ENCODE measurements at places on chromosomes 12 and 14.
A peak's percentile ranks its signal among the peaks of the same experiment; 100 is the strongest.

GRCh38 chr14:64196814-64197411, 97.3 kb downstream of the ESR2 start:
- DNase-seq = no peak

DNA sequence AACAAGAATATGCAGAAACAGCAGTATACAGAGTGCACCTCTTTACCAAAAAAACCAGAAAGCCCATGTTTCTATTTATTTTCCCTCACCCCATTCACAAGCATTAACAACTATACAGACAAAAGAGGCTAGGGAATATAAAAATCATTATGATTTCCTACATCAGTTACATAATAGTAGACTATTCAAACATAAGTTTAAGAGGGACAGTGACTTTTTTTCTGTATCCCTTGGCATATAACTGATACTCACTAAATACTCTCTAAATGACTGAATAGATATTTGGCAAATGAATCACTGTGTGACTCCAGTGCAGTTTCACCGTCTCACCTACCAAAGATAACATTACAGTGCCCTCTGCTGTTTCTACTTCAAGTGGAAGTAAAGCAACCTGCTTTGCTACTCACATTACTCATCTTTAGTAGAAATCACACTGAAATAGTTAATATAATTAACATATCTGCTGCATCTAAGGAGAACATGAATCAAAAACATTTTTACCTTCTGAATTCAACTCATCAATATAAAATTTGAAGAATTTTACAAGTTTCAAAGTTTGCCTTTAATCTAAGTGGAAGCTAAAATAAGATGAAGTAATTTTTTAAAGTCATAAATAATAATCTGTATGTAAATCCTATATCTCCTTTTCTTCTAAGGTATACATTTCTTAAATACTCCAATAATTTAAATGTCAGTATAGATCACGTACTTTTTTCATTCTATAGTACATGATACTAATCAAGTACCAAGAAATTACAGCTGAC, 103.8 kb downstream of the OSBPL8 start:
- peak; percentile 38 for DNase-seq

GRCh38 chr14:94093418-94093817, 12.3 kb downstream of the IFI27L1 start:
- no peak for DNase-seq

DNA sequence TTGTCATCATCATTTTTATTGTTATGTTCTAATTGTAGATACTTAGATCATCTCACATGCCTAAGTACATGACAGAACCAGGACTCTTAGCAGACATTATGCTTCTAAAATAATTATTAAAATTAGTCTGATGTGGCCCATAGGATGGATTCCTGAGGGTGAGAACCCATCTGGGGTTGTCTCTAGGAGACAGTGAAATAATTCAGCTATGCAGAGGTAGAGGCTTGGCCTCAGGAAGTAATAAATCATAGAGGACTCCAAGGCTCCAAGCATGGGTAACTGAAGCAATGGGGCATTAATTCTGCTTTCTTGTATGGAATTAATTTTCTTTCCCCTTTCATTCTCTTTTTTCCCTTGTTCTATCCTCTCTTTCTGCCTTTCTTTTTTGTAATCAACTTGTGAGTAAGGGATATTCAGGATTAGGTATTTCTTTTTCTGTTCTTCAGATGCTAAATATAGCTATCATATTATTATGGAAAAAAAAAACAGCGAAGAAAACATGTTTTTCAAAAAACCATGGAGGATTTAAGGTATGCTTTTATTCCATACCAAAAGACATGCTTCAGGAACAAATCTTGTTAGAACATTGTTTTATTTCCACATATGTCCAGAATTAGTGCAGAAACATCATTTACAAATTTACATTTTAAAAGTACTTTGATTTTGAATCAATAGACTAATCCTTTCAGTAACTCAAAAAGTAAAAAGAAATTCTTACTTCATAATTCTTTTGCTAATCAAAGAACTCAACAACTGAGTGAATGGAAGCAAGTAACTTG, 263.2 kb downstream of the TRHDE start:
- no peak for DNase-seq

DNA sequence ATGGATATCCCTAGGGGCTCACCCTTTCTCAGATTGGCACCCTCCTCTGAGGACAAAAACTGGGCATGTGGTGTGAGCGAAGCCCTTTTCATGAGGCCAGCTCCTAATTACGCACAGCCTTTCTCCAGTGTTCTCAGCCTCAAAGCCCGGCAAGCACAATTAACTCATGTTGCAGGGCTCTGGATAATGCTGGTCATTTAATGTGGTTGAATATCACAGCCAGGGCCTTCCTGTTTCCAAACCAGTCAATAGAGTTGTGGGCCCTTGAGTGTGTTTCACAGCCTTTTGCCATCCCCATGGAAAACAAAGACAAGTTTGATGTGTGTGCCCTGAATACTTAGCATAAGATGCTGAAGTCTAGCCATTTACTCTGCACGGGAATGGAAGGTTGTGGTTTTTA, 114.2 kb upstream of the ARHGAP5 start:
- no peak for DNase-seq

- DNase-seq = no peak
These were observed 15.8 kb upstream of the CELA1 start for GRCh38 chr12:51362307-51362706.

DNA sequence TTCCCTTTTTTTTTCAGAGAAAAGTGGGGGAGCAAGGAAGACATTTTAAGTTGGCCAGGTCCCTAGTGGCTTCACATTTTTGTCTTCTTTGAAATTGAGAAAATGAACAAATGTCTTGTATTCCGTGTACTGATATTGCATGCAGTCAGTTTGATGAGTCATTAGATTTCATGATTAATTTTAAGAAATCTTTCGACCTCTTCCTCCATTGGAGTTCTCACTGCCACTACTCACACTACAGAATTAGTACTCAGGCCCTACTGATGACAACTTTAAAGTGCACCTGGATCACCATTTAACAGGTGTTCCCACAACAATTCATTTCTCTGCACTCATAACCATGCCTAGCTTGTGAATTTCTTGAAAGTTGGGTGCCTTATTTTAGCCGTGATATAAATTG, 50.5 kb downstream of the SAMD4A start:
- no peak for DNase-seq

- no peak for DNase-seq
These were observed 82.0 kb downstream of the BTG1 start for GRCh38 chr12:92063641-92064040.

DNA sequence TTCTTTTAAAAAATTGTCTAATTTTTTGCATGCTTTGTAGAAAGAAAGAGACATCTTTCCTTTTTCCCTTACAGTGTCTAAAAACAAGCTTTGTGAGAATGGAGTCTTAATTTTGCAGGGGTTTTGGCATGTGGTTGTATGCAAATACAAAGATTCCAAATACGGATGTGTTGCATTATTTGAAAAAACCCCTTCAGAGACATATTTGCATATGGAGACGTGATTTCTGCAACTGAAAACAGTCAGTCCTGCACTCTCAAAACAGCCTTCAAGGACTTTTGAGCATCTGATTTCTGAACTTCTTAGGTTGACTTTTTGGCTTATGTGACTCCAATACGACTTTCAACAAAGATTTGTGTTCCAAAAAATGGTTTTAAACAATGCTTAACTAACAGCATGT, 7.8 kb downstream of the IRAK3 start:
- DNase-seq = no peak

DNA sequence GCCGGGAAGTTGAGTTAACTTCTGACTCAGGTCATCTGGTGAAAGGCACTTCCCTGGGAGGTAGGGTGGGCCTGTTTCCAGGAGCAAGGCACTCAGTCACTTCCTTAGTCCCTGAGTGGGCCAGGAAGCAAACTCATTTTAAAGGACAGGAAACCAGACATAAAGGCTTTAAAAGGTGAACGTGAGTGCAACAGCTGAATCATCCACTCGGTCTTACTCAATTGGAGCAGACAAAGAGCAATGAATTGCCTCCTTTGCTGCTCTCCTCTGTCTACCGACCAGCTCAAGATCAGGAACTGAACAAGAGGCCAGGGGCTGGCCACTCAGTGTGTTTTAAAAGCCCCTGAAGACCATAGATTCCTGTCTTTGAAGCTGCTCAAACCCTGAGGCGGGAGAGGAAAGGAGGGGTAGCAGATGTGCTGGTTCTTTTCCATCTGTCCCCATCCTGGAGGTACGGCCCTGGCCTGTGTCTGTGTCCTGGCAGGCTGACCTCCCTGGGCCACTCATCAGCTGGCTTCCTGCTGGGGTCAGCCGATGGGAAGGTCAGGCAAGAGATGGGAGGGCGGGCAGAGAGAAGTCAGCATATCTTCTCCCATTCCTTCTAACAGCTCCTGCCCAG, 148.9 kb downstream of the PPM1H start:
- DNase-seq = no peak

DNA sequence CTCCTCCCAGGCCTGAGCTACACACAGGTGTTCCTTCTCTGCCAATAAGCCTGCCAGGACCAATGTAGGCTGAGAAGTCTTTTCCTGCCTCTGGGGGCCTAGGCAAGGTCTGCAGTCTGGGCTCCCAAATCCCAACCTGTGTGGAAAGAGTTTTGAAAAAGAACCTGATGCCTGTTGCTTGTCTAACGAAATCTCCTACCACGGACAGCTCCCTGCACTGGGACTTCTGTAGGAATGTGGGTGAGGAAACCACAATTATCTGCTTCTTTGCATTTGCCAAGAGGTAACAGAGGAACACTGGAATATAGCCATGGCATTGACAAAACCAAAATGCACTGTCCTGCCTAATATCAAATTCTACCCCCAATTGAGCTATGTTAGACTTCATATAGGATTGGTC, 877.0 kb upstream of the TMEM132C start:
- DNase-seq = no peak

- no peak for DNase-seq
These were observed 341 bp downstream of the ZNF10 start for GRCh38 chr12:133130808-133131128.

- no peak for DNase-seq
These were observed 35.0 kb upstream of the FUT8 start for GRCh38 chr14:65377576-65377975.

GRCh38 chr14:100880271-100881101, 23.0 kb downstream of the RTL1 start:
- no peak for DNase-seq

- DNase-seq = no peak
These were observed 857.0 kb downstream of the DIO2 start for GRCh38 chr14:79354336-79354735.

- DNase-seq = no peak
These were observed 2.8 kb downstream of the PIANP start for GRCh38 chr12:6697584-6698351.

DNA sequence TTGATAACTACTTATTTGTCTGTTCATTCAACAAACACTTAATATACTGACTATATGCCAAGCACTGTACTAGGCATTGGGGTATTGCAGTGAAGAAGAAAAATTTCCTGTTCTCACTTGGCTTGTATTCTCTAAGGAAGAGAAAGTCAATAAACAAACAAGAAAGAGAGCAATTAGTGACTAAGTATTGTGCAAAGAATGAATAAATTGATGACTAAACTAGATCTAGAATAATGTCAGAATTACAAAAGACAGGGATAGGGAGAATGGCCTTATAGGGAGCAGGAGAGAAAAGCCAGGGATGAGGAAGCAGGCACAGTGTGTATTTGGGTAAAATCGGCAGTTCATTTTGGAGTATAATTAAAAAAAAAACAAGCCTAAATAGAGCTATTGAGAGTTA, 4.2 kb upstream of the LIN7A start:
- no peak for DNase-seq

GRCh38 chr12:124233846-124234640, 60.9 kb upstream of the RFLNA start:
- no peak for DNase-seq

GRCh38 chr14:92121207-92121669, 268 bp downstream of the NDUFB1 start:
- no peak for DNase-seq

- no peak for DNase-seq
These were observed 3.5 kb downstream of the MED13L start for GRCh38 chr12:116273813-116274550.

DNA sequence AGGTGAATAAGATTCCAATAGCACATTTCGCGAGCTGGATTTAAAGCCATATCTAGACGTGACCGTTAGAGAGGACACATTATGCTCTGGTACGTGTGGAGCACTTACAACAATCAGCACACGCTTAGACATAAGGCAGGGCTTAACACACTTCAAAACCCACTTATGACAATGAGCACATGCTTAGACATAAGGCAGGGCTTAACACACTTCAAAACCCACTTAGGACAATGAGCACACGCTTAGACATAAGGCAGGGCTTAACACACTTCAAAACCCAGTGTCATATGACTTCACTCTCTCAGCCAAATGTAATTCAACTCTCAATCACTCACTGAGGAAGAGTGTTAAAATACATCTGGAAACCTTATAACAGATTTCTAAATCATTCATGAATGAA, 11.2 kb upstream of the PLD4 start:
- no peak for DNase-seq

DNA sequence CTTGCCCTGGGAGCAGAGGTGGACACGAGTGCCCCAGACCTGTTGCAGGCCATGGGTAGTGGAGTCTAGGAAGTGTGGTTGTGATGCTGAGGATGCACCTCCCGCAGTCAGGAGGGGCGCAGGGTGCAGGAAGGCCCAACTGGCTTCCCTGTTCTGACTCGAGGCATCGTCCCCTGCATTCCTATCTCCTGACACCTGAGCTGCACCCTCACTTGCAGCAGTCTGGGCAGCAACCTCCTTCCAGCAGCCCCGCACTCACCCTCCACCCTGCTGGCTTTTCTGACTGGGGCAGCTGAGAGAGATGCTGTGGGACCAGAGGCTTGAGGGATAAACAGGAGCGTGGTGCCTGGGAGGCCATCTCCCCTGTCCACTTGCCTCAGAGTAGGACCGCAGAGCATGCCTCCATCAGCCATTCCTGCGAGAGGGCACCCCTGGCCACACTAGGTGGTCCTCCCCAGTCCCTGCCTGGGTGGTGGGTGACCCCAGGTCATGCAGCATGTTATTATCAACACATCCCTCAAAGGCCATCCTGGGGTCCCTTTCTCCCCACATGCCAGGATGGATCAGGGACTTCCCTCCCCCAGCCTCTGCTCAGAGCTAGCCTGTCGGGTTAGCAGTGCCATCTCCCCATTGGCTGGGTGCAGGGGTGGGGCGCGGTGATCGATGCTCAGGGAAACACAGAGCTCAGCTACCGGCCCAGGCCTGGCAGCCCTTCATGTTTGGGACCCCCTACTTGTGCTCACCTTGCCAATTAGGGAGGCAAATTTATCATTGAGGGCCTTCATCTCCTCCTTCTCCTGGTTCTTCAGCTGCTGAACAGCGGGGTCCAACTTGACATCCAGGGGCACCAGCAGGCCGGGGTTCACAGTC, 719 bp downstream of the KRT80 start:
- no peak for DNase-seq

DNA sequence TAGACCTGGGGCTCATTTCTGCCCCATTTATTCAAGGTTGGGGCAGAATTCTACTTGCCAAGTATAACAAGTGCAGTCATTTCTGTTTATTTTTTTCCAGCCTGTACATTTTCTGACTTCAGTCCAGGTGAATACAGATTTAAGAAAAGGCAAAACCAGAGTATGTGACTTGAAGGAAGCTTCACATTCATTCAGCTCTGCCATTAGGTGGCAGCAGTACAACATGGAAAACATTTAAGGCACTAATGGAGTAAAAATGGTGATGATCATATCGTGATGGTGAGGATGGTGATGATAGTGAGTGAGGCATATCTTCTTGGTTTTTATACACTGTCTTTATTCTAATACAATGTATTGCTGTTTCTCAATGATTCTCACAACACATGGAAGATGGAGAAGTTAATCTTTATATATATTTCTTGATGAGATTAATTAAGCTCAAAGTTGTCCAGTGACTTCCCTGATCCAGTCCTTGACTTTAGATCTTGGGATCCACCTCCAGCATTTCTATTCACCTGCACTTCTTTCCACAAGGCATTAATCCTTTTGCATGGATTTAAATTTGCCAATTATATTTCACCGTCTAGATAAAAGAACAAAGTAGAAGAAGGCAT, 176.7 kb upstream of the SEL1L start:
- peak; percentile 48 for DNase-seq
